Liver (tissue), 10 donors: ENCODE measurements at places on chromosomes 6 and 20. TPM values are rescaled to one million over a fixed set of nuclear protein-coding genes. Genes with fewer than 3 reads are reported as not detected.

GRCh38 chr20:50136822-50137599 is 16.5 kb downstream of the PEDS1 start:
- DNase-seq = no peak

- DNase-seq = no peak
Measured at GRCh38 chr6:6686176-6686575, 97.7 kb downstream of the LY86 start.

DNA sequence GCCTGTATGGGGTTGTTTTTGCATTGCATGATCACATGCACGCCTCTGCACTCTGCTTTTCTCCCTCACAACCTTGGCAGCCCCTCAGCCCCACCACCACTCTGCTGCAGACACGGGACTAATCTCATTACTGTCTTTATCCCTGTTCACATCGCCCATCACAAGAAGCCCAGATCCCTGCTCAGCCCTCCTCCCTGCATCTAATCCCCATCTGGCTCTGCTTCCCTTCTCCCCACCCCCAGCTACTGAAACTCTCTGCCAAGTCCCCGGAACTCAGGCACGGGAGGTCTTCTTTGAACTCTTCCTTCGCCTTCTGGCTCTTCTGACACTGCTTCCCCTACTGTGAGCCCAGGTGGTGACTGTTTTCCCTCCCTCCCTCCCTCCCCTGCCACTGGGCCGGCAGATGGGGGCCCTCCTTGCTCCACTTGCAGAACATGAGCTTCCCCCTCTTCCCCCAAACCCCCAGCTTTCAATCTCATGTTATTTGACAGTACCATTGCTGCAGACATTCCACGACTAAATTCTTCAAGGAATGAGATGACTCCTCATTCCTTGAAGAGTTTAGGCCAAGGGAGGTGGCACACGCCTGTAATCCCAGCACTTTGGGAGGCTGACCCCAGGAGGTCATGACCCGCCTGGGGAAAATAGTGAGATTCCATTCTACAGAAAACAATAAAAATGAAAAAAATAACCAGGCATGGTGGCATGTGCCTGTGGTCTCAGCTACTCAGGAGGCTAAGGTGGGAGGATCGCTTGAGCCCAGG is 21.9 kb upstream of the TULP1 start:
- no peak for DNase-seq

- DNase-seq = no peak
Measured at GRCh38 chr20:50645253-50646068, 45.9 kb downstream of the RIPOR3 start.

- no peak for DNase-seq
Measured at GRCh38 chr6:98458708-98459107, 375.7 kb upstream of the POU3F2 start.

DNA sequence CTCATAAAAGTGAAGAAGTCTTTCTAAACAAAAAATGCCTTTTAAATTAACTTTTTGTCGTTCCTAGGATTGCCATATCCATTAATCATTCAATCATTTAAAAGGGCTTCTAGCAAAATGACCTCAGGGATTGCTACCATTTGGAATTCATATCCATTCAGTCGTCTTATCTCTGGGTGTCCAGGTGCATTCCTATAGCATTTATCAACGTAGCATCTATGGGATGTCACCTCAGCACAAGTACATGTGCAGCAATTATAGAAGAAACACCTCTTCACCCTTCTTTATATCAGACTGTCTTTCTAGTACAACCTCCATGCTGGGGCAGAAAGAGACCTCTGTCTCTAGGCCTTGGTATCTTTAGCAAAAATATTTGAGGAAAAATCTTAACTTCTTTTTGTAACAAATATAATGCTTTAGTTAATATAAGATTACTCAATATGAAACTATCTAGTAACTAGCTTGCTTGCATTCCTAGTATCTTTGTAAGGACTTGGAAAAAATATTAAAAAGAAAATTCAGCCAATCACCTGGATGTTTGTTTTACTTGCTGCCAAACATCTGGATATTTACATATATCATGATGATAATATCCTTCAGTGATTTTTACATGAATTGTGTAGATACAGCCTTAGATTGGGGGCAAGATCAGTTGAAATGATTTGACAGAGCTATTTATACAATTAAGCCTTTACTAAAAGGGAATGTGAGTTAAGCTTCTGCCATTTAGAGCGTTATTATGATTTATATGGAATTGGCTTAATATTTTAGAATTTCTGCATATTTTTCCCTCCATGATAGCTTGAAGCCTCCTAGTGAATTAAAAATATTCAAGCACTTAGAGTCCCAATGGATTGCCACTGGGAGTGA is 356.8 kb downstream of the HDGFL1 start:
- no peak for DNase-seq

DNA sequence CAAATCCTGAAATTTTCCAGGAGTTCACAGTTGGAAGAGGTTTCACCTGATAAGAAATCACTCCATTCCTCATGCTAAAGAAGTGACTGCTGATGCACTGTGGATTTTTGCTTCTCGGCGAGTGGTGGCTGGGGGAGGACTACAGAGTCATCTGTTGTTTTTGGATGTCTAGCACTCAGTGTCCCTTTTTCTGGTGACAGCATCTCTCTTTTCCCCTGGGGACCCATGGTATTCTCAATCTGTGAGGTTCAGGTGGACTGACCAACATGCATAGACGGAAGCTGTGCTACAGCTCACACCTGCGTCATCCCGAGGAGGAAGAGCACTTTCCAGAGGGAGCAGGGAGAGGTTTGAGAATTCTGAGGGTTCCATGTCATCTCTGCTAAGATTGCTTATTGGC is 42.7 kb upstream of the ZNF831 start:
- no peak for DNase-seq

- no peak for DNase-seq
Measured at GRCh38 chr6:108661430-108661829, 100.7 kb downstream of the FOXO3 start.

DNA sequence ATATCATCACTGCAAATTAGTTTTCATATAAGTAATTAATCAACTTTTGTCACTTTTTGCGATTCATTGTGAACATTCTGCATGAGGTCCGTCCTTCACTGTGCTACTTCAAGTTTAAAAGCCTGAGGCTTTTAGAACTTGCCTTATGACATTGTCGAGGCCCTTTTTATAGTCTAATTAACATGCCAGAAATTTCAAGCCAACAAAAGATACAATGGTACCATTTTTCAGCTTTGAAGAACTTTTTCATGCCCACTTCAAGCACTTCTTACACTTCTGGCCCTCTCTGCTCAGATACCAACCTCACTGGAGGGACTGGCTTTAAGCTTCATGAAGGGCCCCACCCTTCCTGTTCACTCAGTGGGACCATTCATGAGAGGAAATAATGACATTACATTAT is 323.1 kb downstream of the TPBG start:
- no peak for DNase-seq

GRCh38 chr20:50379049-50379990 is 130.9 kb upstream of the PTPN1 start:
- DNase-seq = peak; percentile 58

- no peak for DNase-seq
Measured at GRCh38 chr6:68760941-68761676, 126.0 kb downstream of the ADGRB3 start.

DNA sequence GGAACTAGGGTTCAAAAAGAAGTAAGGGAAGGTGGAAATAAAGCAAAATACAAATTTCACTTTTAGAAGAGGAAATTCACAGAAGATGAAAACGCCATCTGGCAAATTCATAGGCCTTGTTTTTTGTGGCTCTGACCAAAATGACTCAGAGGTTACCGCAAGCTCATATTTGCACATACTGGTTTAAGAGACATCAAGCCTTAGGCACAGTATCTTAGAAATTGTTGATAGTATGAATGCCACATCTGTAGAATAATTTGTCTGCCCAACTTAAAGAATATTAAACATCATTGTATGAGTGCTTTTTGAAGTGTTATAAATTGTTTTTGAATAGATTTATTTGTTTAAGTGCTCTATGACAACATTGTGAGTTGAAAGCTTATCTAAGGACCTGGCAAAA is 10.6 kb downstream of the TAAR1 start:
- no peak for DNase-seq

The TDP2 gene
- 24.3 TPM for total RNA-seq

The ZNF184 gene
- 2.3 TPM for total RNA-seq

The CLPSL2 gene
- total RNA-seq = not detected

The MYO6 gene
- 16.0 TPM for total RNA-seq

The EPPIN gene
- total RNA-seq = not detected

The EFCAB8 gene
- 0.25 TPM for total RNA-seq

The CLPSL1 gene
- not detected for total RNA-seq

The PSMB9 gene
- 11.7 TPM for total RNA-seq

The RBL1 gene
- 3.3 TPM for total RNA-seq
